ENCODE measurements at places on chromosomes 11 and 22.

DNA sequence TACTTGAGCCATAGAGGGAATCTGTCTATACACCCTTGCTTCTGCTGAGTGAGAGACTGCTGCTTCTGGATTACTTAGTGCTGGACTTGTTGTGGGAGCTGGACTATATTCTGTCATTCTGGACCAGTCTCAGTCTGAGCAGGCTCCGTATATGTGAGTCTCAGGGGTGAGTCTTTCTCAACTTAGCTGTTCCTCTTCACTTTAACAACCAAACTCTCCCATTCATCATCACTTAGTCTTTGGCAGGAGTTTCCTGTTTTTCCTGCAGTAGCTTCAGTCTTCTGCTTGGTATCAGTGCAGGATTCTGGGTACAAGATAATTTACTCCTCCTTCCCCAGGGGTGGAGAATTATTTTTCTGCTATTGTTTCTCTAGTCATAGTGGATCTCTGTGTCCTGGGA, 779.5 kb downstream of the METTL15 start:
- no peak for DNase-seq

DNA sequence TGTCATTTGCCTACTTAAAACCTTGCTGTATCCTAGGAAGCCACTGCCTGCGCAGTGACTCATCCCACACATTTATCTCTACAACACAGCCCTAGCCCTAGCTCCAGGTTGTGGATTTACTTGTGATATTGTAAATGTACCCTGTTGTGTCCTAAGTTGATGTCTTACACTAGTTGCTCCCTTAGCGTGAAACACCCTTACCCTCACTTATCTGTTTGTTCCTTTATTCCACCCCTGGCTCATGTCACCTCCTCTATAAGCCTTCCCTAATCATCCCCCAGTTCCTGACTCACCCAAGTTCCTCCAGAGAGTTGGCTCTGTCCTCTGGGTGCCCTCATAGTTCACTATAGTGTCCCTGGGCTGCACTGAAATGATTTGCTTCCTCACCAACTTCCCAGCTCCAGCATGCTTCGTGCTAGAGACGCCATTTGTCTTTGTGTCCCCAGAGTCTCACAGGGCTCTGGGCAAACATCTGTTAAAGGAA, 431.8 kb upstream of the FAT3 start:
- no peak for DNase-seq

- no peak for DNase-seq
These were observed 97.8 kb downstream of the MYO18B start for GRCh38 chr22:25839755-25840154.

- peak; percentile 6 for DNase-seq
These were observed 48.0 kb upstream of the CLPB start for GRCh38 chr11:72482211-72482812.

GRCh38 chr22:30694171-30694639, 469 bp upstream of the OSBP2 start:
- DNase-seq = peak; percentile 29

GRCh38 chr11:83778596-83778995, 492.4 kb upstream of the CCDC90B start:
- no peak for DNase-seq

- no peak for DNase-seq
These were observed 28.2 kb upstream of the SLC22A12 start for GRCh38 chr11:64562723-64563351.

DNA sequence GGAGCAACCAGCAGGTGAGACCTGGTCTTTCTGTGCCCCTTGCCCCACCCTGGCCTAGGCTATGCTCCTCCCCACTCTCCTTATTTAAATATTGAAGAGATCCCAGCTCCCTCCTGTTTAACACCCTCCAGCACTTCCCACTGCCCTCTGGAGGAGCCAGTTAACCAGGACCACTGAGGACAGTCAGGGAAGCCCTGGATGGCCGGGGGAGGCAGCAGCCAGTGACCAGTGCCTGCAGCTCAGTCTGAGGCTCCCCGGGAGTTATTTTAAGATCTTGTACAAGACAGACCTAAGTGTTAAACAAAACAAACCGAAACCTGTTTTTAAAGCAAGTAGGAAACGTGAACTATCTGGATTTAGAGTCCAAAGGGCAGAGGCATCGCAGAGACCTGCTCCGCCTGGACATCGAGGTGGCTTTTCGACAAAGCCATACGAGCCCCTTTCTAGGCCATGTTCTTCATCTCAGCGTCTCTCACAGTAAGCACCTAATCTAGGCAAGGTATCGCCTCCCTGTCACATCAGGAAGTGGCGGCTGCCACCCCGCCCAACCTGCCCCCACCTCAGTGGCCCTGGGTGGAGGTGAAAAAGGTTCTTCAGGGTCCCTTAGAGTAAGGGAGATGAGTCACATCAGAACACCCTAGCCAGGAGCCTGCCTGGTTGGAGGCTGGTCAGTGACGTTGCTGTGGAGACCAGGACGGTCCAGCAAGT, 35.2 kb downstream of the TRMU start:
- DNase-seq = peak; percentile 45

DNA sequence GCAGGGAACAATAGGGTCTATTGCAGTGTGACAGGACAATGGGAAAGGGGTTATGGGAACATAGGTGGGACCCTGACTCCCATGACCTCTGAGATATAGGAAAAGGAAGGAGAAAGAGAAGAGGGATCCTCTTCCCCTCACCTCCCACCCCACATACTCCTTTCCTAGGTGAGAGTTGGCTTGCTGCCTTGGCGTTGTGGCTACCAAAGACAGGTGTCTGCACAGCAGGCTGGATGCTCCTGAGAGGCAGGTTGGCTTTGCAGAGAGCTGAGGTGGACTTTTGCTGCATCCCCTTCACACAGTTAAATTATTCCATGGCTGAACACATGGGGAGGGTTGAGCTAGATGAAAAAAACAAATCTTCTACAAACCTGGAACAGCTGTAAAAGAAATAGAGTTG, 80.7 kb downstream of the SYT9 start:
- DNase-seq = no peak

- DNase-seq = no peak
These were observed 15.0 kb upstream of the GNB1L start for GRCh38 chr22:19869497-19870152.

DNA sequence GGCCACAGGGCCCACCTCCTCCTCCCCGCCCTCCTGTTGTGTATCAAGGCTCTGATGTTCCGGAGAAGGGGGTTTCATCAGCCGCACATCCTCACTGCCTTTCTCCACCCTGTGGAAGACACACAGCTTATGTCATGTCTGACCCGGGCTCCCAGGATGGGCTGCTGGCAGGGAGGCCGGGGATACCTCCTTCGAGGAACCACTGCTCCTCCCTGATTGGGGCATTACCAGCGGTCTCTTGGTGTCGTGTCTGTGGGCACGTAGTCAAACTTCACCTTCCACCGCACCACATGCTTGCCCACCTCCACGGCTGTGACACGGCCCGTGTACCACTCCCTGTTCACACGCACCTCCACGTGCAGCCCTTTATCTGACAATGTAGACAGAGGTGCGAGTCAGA, 35.9 kb downstream of the MORC2 start:
- DNase-seq = no peak

Data from activated effector memory CD4-positive, alpha-beta T cell treated with Interleukin-2 at 50 U/mL for 16 hours (primary cell).